Activated naive CD4-positive, alpha-beta T cell (primary cell): ENCODE measurements at places on chromosomes 1 and 21.

DNA sequence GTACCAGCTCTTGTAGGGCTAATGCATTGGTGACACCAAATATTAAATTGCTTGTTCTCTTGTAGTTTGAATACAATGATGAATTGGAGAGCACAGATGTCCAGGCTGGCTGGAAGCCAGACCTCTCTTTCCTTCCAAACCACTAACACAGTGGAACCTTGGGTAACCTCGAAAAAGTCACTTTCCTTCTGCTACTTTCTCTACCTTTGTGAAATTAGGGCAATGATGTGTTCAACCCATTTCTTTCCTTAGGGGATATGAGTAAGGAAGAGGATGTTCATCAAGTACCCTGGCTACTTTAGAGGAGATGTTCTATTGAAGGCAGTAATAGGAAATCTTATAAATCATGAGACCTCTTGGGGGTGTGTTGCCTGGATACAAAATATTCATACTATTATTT, 55.7 kb downstream of the XCL2 start:
- DNase-seq: no peak

DNA sequence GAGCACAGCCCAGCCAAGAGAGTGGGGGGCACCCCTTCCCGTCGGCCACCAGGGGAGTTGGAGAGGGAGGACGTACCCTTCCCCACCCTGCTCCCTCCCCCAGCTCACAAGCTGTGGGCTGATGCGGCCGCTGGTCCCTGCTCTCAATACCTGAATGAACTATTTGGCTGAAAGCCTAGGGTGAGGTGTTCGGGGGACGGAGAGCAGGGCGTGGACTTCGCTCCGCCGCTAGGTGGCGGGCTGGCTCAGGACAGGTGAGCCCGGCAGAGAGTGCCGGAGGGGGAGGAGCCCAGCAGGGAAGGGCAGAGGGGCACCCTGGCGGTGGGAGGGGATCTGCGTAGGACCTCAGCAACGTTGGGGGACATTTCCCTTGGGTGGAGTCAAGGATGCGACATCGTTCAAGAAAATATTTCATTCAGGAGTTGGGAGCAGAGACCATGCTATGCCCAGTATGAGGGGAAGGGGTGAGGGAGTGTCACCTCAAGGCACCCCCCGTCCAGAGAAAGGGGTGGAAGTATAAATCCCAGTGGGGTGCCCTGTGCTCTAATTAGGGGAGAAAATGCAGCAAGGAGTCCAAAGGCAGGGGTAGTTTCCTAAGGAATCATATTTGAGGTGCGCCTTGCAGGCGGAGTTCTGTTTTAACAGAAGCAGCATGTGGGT, 12.0 kb upstream of the RHBG start:
- DNase-seq: peak; percentile 14

DNA sequence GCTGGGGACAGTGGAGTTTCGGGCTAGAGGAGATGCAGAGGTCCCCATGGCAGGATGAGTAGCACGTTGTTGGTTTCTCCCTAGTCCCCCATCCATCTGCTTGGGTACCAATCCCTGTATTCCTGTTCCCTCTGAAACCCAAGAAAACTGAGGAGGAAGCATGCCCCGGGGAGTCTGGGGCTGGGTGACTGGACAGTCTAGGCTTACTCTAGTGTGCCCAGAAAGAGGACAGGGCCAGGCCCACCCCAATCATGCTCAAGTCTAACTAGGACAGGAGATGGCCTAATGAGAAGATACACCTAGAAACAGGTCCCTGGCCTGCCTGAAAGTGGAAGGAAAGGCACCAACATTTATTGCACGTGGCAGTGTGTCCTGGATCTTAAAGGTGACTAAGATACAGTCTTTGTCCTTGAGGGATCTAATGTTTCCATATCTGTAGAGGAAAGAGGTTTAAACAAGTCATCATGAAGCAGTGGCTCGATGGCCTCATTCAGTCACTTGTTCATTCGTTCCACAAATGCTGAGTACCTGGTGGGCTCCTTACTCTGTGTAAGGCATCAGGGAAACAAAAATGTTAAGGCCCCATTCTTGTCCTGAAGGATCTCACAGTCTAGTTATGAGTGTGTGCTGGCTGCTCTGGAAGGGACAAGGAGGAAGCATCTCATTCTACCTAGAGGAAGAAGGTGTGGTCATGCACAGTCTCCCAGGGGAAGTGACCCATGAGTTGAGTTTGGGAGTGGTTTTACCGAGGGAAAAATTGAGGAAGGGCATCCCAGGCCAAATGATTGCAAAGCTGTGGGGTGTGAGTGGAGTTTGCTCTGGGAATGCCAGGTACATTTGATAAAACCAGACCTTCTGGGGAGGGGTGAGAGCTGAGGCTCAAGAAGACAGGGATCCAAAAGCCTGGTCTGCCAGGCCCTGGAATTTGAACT, 10.0 kb downstream of the CDK18 start:
- no peak for DNase-seq

- DNase-seq: no peak
Measured at GRCh38 chr1:207321790-207322645, 540 bp downstream of the CD55 start.

DNA sequence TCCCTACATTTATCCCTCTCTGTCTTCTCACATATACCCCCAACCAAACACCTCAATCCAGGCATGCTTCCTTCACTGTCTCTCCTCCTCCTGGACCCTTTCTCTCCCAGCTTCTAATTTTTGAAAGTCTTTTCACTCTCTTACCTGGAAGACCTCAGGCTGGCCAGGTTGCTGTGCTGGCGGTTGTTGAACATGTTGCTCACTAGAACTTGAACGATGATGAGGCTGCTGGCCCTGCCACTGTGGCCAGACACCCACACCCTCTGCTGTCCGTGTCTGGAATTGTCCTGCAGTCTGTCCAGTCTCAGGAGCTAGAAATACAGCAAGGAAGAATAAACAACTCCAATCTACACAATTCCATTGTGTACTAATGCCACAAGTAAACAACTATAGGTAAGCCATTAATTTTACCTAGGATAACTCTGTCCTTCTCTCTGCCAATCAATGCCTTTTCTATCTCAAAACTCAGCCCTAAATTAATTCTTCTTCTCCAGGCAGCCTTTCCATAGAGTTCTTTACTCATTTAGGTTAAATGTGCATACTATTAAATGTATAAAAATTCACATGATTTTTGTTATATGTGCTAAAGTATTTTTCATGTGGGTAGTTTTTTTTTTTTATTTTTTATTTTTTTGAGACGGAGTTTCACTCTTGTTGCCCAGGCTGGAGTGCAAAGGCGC, 5.1 kb upstream of the CTSK start:
- DNase-seq: no peak

DNA sequence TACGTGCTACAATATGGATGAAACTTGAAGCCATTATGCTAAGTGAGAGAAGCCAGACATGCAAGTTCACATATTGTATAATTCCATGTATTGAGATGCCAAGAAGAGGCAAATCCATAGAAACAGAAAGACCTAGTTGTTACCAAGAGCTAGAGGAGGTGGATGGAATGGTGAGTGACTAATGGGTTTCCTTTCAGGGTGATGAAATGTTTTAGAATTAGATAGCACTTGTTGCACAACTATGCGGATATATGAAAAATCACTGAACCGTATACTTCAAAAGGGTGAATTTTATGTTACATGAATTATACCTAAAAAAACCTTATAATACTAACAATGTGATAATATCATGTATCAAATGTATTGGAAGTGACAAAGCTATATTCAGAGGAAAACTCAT, 18.1 kb downstream of the EPHA10 start:
- DNase-seq: no peak

DNA sequence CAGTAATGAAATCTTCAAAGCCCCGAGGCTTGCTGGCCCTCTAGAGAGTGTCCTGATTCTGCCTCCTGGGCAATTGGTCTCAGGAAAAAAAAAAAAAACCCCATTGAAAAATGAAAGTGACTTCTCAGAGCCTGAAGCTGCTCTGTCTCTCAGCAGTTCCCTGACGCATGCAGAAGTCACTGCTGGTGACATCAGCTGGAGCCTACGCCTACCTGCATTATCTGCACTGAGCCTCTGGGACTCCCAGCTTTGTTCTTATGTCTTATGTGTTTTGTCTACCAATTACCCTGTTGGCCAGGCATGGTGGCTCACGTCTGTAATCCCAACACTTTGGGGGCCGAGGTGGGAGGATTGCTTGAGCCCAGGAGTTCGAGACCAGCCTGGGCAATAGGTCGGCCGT, 10.1 kb upstream of the SLC25A33 start:
- DNase-seq: no peak
